ENCODE measurements at places on chromosomes 1 and 21. TPM values are rescaled to one million over a fixed set of nuclear protein-coding genes. Genes with fewer than 3 reads are reported as not detected.

DNA sequence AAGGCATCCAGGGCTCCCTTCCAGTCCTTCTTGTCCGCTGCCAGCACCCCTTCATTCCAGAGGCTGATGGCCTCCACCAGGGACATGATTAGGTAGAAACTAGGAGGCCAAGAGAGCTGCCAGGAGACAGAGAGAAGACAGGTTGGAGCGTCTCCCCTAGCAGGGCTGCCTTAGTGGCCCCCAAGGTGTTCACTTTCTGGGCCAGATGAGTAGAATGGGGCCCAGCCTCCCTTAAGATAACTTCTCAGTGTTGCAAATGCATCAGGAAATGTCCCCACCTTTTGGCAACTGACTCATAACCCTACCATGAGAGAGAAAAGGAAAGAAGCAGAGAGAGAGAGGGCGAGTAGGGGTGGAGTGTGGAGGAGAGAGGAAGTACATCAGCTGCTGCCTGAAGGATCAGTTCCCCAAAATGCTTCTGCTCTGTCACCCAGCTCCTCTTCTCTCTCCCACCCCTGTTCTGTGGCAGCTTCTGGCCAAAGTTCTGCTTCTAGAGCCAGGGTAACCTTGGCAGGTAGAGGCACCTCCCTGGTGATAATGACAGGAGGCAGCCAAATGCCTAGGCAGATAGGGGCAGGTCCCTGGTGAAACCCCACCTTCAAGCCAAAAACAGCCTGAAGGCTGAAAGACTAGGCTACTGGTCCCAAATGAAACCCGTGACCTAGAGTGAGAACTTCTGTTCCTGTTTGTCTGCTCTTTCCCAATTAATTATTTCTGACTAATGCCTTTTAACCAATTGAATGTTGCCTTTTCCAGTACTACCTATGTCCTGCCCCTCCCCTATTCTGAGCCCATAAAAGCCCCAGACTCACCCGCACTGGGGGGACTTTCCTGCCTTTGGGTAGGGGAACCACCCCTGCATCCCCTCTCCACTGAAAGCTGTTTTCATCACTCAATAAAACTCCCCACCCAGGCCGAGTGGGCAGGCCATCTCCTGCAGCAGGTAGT lies at the start of gene NCF2:
TSS of gene NCF2 (minus strand) at position 216 of the 948 bp plus-strand sequence. CDS start at position 86, 130 bp downstream.
- DNase-seq: peak; percentile 96

GRCh38 chr1:2373551-2374251 lies 17.7 kb downstream of the MORN1 start:
- DNase-seq: no peak

GRCh38 chr1:74586253-74586897 lies 74.0 kb upstream of the LRRC53 start:
- no peak for DNase-seq

- DNase-seq: no peak
Observed at GRCh38 chr1:34296059-34296458, 119.4 kb downstream of the C1orf94 start.

GRCh38 chr1:216464489-216464888 lies 41.2 kb upstream of the USH2A start:
- DNase-seq: no peak

DNA sequence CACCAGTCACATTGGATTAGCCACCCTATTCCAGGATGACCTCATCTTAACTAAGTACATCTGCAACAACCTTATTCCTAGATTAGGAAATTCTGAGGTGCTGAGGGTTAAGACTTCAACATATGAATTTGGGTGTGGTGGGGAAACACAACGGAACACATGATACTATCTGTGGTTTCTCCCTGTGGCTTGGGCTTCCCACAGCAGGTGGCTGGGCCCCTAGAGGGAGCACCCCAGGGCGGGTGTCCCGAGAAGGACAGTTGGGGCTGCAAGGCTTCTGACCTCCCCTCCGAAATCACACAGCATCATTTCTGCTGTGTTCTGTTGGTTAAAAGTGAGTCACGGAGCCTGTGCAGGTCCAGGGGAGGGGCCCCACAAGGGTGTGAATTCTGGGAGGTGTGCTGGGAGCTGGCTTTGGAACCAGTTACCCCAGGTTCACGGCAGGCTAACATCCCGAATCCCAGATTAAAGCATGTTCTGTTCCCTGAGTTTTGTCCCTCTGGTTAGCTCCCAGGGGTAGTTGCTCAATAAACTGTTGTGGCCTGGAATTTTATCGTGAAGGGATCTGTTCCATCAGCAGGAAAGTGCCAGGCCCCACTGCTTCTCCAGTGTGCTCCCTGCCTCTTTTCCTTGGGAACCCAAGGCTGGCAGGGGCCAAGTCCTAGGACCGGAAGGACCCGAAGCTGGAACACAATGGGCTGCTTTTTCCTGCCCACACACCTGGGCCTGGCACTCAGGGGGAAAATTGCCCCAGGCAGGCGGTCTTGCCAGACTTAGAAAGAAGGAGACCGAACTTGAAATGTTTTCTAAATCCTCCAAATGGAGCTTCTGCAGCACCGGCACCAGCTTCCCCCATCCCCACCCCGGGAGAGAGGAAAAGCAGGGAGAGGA lies 154.0 kb upstream of the WNT4 start:
- DNase-seq: no peak

DNA sequence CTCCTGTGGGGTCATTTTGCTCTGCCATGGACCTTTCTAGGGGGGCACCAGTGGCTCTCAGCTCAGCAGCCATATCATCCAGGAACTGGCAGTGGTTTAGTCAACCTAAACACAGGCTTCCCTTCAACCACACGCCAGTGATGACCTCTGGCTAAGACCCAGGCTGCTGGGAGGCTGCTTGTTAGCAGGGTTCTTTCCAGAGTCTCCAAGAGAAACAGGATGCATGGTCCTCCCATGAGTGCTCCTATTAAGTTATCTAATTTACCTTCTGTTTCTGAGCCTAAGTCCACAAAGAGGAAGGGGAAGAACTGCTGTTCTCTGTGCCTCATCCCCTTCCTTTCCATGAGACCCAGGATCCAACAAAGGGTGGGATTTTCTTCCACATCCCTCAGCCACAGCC lies 137.3 kb upstream of the PLXNA2 start:
- DNase-seq: no peak

DNA sequence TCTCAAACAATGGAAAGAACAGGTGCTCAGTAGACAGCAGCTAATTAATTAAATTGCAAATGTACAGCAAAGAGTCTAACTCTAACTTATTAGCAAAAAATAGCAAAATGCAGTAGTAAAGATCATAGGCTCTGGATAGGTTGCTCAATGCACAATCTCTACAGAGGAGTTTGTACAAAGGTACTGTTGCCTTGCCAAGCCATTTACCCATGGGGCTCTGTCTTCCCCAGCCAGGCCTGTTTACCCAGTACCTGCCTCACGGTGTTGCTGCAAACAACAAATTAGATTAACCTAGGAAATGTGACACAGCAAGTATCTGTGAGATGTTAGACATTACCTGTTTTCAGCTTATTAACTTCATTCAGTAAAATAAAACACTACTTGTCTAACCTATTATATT lies 222.0 kb downstream of the DENND1B start:
- no peak for DNase-seq

DNA sequence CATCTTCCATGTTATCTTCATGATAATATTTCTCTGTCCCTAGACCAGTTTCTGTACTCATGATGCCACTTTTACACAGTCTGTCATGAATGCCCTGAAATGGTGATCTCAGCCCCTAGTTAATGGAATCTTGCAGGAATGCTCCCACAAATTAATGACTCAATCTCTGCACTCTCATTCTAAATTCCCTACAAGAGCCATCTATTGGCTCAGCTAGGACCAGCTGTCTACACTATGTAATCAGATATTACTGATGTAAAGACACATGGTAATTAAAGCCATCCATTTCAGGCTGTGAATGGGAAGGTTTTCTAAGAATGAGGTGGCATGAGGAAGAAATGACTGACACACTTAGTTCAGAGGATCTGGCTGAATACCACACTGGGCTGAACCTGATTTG lies 199.1 kb upstream of the KCND3 start:
- DNase-seq: no peak

DNA sequence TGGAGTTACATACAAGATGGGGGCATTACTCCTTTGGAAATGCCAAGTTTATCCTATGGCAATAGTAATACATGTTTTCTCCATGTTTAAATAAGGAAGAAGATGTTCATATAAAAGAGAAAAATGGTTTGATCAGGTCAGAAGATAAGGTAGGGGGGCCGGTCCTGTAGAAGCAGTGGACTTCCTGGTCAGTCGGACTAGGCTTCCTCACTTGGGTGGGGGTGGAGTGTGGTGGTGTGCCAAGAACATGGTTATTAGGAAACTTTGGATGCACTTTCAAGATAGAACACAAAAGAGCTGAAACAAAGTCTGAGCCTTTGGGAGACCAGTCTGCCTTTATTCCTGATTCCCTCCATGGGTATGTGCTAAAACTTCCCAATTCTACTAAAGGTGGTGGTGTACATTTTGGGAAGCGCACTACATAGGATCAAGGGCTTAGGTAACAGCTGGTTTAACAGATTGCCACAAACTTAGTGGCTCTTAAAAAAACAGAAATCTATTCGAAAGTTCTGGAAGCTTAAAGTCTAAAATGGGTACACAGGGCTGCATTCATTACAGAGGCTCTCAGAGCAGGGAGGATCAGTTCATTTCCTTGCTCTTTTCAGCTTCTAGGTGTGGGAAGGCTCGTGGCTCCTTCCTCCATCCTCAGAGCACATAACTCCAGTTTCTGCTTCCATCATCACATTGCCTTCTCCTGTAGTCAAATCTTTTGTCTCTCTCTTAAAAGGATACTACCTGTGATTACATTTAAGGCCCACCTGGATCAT lies 64.6 kb downstream of the KDM1A start:
- no peak for DNase-seq

GRCh38 chr1:229199261-229200243 lies 71.4 kb upstream of the RAB4A start:
- DNase-seq: no peak

DNA sequence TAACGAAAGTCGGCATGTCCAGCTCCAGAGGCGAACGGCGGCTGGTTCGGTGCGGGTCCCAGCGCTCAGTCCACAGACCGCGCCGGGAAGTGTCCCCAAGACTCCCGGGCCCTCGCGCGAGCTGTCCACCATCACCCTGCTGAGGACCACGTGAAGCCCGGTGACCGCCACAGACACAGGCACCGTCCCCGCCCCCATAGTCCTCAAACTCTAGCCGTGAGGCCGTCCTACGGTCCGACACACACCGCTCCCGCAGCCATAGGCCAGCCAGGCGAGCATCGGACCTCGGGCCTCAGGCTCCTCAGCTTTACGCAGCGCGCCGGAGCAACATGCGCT lies 535 bp downstream of the SETD4 start:
- no peak for DNase-seq

DNA sequence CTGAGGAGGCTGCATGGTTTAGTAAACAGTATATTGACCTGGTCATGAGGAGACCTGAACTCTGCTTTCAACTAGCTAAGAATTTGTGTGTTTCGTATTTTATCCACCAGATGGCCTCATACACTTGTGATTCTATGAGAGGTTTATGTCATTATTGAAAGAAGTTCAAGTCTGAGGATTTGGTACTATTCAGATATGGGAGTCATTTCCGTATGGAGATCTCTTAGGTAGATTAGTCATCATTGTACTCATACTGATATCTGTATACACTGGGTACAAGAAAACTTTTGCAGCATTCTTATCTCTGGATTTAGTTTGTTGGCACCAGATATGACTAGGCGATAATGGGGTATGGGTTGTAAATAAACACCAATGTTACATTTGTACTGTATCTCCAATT lies 26.6 kb downstream of the ATF6 start:
- peak; percentile 23 for DNase-seq

DNA sequence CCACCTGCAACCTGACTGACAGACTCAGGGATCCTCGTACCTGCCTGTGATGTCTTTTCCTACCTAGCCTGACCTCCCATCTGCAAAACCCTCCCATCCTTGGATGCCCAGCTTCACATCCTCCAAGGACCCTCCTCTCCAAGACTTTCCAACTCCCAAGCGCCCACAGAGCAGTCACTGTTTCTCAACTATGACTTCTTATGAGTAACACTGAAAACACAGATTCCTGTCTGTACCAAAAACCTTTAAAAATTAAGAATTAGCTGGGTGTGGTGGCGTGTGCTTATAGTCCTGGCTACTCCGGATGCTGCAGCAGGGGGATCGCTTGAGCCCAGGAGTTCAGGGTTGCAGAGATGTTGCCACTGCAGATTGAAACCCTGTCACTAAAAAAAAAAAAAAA lies 181.9 kb downstream of the PSMG1 start:
- no peak for DNase-seq

DNA sequence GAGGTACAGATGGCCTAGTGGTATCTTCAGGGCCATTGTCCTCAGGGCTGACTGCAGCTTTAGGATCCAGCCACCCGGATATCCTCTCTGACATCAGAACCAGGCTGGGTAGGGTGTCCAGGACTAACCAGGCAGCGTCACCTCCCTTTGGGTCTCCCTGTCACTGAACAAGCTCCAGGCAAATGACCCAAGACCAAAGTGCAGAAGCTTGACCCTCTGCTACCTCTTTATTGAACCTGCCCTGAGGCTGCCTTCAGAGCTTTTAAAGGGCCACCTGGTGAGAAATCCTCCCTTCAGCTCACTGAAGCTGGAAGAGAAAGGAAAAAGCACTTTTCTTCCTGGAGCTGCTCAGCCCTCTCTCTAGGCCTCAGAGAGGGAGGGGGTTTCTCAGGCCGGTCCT lies 79.1 kb upstream of the VAMP3 start:
- no peak for DNase-seq

BLACAT1 gene
- total RNA-seq: 0.21 TPM

CFHR2 gene
- not detected for total RNA-seq

TRAF5 gene
- 27.6 TPM for total RNA-seq

GSTM1 gene
- 33.5 TPM for total RNA-seq

ZNF648 gene
- not detected for total RNA-seq

CCDC27 gene
- total RNA-seq: not detected

TMEM82 gene
- total RNA-seq: not detected
